ENCODE measurements at places on chromosomes 1 and 21.

DNA sequence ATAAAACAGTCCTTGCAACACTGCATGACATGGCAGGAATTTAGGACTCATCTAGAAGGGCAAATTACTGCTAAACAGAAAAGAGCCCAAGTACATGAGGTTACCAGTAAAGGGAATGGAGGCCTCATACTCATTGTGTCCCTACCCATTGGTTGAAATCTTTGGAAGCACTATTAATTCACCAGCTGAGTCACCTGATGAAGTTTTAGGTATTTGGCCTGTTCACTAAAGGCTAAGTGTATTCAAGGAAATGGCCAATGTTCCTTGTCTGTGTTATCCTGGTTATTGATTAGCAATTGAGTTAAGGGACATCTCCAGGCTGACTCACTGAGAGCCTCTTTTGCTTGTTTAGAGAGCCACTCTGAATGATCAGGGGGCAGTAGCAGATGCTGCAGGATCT, 188.4 kb downstream of the ZZZ3 start:
- DNase-seq = no peak

GRCh38 chr1:24870551-24871195, 59.4 kb downstream of the RUNX3 start:
- DNase-seq = no peak

DNA sequence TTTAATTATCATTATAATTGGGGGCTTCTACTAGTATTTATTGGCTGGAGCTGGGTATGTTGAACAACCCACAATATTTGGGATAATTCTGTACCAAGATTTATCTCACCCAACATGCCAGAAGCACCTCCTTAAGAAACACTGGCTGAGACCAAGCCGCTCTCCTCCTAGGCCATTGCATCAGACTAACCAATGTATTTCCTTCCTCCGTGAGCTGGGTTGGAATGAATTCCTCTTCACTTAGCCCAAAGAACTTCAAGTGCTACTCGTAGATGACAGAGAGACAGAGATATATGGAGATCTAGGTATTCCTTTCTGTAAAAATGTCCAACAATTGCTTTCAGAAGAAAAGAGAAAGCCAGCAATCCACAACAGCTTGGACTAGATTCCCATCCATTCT, 87.2 kb upstream of the ETS2 start:
- no peak for DNase-seq

GRCh38 chr21:37557261-37557950, 190.8 kb downstream of the DYRK1A start:
- no peak for DNase-seq

GRCh38 chr1:58917436-58917835, 133.6 kb upstream of the JUN start:
- DNase-seq = no peak

DNA sequence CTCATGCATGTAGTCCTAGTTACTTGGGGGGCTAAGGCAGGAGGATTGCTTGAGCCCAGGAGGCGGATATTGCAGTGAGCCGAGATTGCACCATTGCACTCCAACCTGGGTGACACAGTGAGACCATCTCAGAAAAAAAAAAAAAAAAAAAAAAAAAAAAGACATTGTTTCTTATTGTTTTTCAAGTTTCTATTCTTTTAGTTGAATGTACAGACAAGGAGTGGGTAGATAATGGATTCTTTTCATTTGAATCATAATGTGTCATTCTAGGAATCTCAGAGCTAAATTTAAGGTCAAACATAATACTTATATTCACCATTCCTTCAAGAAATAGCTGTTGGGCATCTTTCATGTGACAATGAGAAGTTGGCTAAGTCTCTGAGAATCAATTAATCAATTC, 157.0 kb upstream of the C21orf91 start:
- DNase-seq = no peak
